ENCODE measurements at places on chromosomes 1 and 21.

- DNase-seq, result no peak
Observed at GRCh38 chr21:26529526-26529925, 43.6 kb downstream of the CYYR1 start.

GRCh38 chr1:204623365-204623893 is 62.1 kb downstream of the LRRN2 start:
- no peak for DNase-seq

- no peak for DNase-seq
Observed at GRCh38 chr1:191629836-191630235, 528.4 kb upstream of the RGS18 start.

GRCh38 chr1:84078842-84079202 is 65.2 kb upstream of the PRKACB start:
- DNase-seq, result no peak

DNA sequence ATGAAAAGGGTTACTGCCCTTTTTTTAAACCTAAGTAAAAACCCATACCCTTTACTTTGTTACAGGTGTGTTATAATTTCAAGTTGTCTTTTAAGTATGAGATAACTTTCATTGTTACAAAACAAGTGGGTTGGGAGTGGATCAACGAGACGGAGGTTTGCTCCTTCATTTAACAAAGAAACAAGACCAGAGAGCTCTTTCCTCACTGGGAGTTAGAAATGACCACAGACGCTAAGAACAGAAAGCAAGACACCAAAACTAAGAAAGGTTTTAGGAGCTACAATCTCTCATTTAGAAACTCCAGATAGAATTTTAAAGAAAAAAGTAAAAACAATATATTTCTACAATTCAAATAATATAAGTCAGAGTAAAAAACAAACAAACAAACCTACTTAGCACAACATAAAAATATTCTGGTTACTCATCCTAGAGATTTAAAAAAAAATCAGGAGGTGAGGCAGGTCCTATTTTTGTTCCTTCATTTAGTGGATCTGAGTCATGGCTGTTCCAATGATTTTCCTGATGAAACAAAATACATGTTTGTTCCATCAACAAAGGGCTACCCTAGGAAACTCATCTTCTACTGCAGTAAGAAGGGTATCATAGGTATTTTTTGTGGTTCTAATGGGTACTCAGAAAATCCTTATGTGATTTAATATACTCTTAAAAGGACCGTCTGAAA is 33.0 kb downstream of the APP start:
- DNase-seq, result no peak

- DNase-seq, result no peak
Observed at GRCh38 chr1:153745417-153745816, 17.6 kb downstream of the INTS3 start.

- DNase-seq, result no peak
Observed at GRCh38 chr1:184160236-184160635, 108.7 kb downstream of the TSEN15 start.

GRCh38 chr1:170241266-170241851 is 95.6 kb downstream of the NTMT2 start:
- DNase-seq, result no peak

GRCh38 chr1:185539277-185539943 is 194.8 kb upstream of the HMCN1 start:
- no peak for DNase-seq

DNA sequence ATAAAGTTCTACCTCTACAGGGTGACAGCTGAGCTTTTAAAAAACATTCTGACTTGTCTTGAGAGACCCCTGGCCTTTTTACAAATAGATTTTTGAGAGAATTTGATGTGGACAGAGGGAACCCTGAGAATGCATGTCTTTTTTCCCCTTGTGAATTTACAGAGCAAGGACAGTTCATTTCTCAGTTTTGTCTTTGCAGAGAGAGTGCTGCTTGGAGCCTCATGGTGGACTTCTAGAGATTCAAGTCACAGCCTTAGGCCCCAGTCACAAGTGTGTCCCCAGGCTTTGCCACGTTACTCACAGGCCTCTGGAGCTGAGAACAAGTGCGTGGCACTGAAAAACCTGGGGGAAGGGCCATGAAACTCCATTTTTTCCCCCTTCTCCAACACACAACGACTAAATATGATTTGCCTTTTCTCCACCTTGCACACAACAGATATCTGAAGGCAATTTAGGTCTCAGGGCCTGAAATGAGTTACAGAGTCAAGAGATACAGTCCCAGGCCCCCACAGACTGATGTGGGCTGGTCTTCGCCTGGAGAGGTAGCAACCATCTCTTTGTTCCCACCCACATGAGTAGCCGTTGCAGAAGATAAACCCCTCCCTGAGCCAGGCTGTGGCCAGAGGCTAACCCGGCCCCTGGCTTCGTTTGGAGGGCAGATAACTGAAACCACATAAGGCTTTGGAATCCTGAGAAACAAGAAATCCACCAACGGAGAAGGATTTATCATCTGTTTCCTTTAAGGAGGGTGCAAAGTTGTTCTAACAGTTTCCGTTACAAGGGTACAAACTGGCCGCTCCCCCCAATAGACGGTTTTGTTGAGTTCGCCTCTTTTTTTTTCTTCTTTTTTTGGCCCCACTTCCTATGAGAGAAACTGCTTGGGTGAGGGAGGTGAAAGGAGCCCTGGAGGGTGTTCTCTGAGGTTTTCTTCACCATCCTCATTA is 1.0 kb upstream of the PIGV start:
- peak; percentile 25 for DNase-seq

GRCh38 chr1:183323849-183324683 is 94.1 kb downstream of the NMNAT2 start:
- no peak for DNase-seq

DNA sequence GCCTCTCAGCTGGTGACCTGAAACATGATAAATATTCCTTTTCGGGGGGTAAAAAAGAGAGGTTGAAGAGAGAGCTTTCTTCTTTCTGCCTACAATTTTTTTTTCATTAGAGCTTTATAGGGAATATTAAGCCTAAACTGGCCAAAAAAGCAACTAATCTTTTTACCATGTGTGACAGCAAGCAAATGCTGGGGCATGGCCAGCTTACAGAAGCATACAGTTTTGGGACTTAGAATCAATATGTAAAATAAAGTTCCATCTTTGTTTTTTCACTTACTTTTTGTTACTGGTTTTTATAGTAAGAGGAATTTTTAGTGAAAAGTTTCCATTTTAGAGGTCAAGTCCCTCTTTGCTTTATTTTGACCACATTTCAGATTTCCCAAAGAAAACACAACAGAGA is 301.2 kb upstream of the DEPDC1 start:
- DNase-seq, result no peak

Data from CD4-positive, alpha-beta T cell treated with Interleukin-6 at 100 ng/mL for 8 hours (primary cell).